ENCODE measurements at places on chromosomes 6 and 20. TPM values are rescaled to one million over a fixed set of nuclear protein-coding genes. Genes with fewer than 3 reads are reported as not detected.

GRCh38 chr20:25007491-25008305 lies 15.1 kb upstream of the APMAP start:
- no peaks in the 10 kb centered on the region for H3K36me3 ChIP-seq
- no peak for DNase-seq
- no peak overlapping the region for H3K4me3 ChIP-seq

ADGB gene
- not detected for total RNA-seq

NPBWR2 gene
- total RNA-seq: not detected

GRCh38 chr6:72524011-72524645 lies 97.7 kb upstream of the KCNQ5 start:
- H3K27me3 ChIP-seq: no peaks in the 10 kb centered on the region
- H3K4me1 ChIP-seq: no peaks in the 10 kb centered on the region
- H3K27ac ChIP-seq: no peak overlapping the region
- H3K36me3 ChIP-seq: no peaks in the 10 kb centered on the region
- no peak overlapping the region for H3K4me3 ChIP-seq

- DNase-seq: no peak
- H3K27ac ChIP-seq: no peak overlapping the region
- no peaks in the 10 kb centered on the region for H3K36me3 ChIP-seq
These were observed 665 bp downstream of the RRAGD start for GRCh38 chr6:89411145-89412070.

DNA sequence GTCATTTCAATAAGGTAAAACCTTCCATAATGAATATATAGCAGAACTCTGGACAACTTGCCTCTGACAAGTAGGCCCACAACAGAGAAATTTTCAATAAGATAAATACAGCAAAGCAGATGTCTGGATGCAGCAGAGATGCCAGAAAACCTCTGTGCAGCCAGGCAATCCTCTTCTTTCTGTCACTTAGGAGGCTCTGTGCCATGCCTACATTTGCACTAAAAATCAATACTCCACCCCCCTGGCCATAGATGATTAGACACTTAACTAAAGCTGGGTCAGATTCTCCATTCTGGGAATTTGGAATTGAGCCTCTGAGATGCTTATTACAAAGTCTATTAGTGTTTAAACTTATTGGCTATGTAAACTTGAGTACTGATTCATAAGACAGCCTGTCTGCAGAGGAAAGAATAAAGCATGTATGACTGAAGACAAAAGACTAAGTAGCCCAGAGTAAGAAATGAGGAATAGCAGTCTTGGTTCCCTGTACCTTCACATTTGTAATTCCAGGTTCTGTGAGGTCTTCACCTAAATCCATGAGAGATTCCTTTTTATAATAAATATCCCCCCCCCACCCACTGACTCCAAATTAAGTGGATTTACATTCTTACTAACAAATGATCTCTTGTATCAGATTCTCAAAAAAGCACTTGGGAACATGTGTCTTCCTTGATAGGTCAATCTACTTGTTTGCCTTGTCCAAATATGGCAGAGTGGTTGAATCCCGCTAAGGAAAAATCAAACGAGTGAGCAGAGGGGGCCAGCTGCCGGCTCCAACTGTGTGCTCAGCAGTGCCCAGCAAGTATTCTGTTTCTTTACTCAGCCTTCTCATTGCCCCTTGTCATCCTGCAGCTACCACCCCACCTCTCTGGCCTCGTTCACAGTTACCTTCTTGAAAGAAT lies 20.4 kb downstream of the MAN1A1 start:
- H3K36me3 ChIP-seq: no peaks in the 10 kb centered on the region
- no peak overlapping the region for H3K4me3 ChIP-seq
- DNase-seq: no peak

GRCh38 chr6:84460491-84460890 lies 233.0 kb upstream of the CEP162 start:
- no peak overlapping the region for H3K4me3 ChIP-seq
- no peaks in the 10 kb centered on the region for H3K36me3 ChIP-seq
- DNase-seq: no peak
- peaks cover 11% of the 10 kb centered on the region for H3K4me1 ChIP-seq
- no peaks in the 10 kb centered on the region for H3K27me3 ChIP-seq

DNA sequence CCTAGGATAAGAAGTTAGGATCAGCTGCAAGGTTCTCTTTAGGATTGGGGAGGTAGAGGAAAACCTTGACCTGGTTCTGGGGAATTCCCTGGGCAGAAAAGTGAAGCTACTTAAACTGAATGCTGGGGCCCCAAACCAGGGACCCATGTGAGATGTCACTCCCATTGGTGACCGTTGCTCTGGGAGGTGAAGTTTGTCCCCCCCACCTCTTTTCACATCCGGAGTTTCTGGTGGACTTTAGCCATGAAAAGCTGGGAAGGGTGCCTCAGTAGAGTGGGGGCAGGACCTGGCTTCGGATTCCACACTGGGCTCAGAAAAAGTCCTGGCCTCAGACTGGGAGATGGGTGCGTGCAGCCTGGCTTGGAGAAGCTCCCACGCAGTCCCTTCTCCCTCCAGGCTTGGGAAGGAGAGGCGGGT lies 13.2 kb downstream of the TJAP1 start:
- no peaks in the 10 kb centered on the region for H3K27me3 ChIP-seq
- no peaks in the 10 kb centered on the region for H3K36me3 ChIP-seq
- H3K27ac ChIP-seq: no peak overlapping the region
- H3K4me3 ChIP-seq: no peak overlapping the region

- DNase-seq: no peak
- H3K27me3 ChIP-seq: no peaks in the 10 kb centered on the region
- H3K36me3 ChIP-seq: no peaks in the 10 kb centered on the region
- H3K27ac ChIP-seq: no peak overlapping the region
- no peaks in the 10 kb centered on the region for H3K4me1 ChIP-seq
- H3K4me3 ChIP-seq: no peak overlapping the region
These were observed 22.5 kb upstream of the NHSL1 start for GRCh38 chr6:138521790-138522189.

CALHM5 gene
- total RNA-seq: not detected

DNA sequence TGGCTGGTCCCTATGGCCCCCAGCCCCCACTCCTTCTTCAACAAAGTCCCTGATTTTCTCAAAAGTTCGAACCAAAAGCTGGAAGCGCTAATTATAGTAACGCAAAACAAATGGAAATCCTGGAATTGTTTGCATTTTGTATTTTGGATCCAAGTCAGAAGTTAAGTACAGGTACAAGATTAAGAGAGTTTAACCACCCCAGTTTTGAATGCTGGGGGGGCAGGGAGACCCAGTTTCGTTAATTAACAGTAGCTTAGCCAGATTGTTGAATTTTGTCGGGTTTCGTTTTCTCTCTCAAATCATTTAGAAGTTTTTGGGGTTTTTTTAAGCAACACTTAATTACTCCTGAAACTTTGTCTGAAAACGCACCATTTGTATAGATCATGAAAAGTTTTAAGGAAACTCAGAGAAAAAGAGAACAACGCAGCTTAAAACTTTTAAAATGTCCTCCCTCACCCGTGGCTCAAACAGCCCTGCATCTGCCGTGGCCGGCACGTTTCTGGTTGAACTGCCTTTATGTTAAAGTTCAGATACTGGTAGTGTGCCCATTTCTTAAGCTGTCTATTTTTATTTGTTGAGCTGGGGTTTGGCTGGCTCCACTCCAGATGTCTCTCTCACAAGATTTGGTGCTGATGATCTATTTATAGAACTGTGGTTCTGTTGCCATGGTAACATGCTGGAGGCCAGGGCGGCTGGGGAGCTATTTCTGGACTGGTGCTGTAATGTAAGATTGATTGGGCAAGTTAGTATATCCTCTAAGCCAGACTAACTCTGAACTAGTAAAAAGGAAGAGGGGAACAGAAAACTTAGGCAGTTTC lies 55.0 kb downstream of the GNAS start:
- peak; percentile 29 for DNase-seq
- no peak overlapping the region for H3K4me3 ChIP-seq
- no peaks in the 10 kb centered on the region for H3K27me3 ChIP-seq

CRISP2 gene
- not detected for total RNA-seq

ARMH2 gene
- total RNA-seq: not detected

- H3K4me1 ChIP-seq: peaks cover 5% of the 10 kb centered on the region
- H3K27ac ChIP-seq: no peak overlapping the region
- DNase-seq: no peak
- H3K27me3 ChIP-seq: no peaks in the 10 kb centered on the region
- no peaks in the 10 kb centered on the region for H3K36me3 ChIP-seq
These were observed 480.7 kb downstream of the RFPL4B start for GRCh38 chr6:112827793-112828192.

GRCh38 chr6:49514571-49515484 lies 15.1 kb downstream of the GLYATL3 start:
- no peaks in the 10 kb centered on the region for H3K27me3 ChIP-seq
- peak overlapping the region; percentile 50 for H3K4me3 ChIP-seq
- H3K27ac ChIP-seq: peak overlapping the region; percentile 81
- no peaks in the 10 kb centered on the region for H3K36me3 ChIP-seq

VSX1 gene
- total RNA-seq: not detected

MUC22 gene
- total RNA-seq: 0.06 TPM

DNA sequence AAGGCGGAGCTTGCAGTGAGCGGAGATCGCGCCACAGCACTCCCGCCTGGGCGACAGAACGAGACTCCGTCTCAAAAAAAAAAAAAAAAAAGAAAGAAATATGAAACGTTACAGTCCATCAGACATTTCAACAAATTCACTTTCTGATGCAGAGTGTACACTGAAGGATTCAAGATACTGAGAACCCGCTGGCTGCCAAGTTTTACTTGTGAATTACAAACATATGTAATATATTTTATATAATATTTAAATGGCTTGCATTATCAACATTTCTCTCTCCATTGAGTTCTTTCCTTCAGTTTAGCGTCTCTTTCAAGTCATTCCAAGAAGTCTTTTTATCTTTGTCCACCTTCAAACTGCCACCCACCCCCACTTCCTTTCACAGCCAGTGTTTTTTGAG lies 240.9 kb upstream of the RNF217 start:
- H3K27ac ChIP-seq: no peak overlapping the region
- H3K4me3 ChIP-seq: no peak overlapping the region
- DNase-seq: no peak
- H3K36me3 ChIP-seq: no peaks in the 10 kb centered on the region
- no peaks in the 10 kb centered on the region for H3K27me3 ChIP-seq

- H3K4me1 ChIP-seq: no peaks in the 10 kb centered on the region
- H3K27ac ChIP-seq: no peak overlapping the region
- H3K4me3 ChIP-seq: no peak overlapping the region
- H3K36me3 ChIP-seq: no peaks in the 10 kb centered on the region
These were observed 167.1 kb upstream of the ATXN1 start for GRCh38 chr6:16928387-16928786.

DNA sequence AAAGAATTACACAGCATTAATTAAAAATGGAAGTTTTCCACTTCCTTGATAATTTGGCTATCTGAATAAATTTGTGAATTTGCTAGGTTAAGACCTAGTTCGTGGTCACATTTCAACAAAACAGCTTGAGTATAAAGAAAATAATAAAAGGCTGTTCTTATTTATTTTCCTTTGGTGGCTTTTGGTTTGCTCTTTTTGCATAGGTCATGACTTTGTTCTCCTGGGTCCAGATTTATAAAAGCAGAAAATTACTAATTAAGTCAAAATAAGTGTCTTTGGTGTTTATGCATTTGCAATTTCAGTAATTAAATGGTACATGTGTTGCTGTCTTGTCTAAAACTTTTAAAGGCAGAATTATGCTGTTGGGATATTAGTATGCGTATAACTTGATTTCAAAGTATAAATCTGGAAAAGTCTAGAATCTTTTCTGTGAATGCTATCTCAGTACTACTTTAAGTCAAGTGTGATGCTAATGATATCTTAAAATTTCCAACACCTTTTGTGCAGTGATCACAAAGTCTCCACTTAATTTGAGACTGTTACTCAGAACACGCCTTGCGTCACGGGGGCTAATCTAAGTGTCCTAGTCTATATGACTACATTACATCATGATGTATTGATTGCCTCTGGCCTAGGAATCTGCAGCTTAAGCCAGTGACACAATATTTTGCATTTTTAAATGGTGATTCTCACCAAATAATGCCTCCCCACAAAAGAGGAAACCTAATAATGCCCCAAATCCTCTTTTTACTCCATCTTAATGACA lies 41.0 kb downstream of the GNAS start:
- peaks cover 32% of the 10 kb centered on the region for H3K36me3 ChIP-seq
- peak overlapping the region; percentile 91 for H3K4me3 ChIP-seq
- peaks cover 25% of the 10 kb centered on the region for H3K4me1 ChIP-seq

DNA sequence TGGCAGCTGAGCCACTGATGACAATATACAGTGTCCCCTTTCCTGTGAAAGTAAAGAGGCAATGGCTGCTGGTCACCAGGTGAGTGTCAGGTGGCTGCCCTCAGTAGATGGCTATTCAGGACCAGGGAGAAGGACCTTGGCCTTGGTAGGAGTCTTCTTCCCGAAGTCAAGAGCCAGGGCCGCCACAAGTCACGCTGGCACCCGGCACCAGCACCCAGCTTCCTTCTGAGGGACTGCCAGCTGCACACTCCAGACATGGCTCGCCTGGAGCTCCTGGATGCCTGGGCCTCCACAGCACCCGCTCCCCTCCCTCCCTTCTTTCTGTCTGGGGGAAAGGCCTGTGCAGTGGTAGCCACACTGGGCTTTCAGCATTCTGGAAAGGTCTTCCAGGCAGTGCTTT lies 126.9 kb downstream of the TMEM242 start:
- no peak overlapping the region for H3K4me3 ChIP-seq
- H3K4me1 ChIP-seq: peaks cover 14% of the 10 kb centered on the region
- H3K36me3 ChIP-seq: no peaks in the 10 kb centered on the region
- H3K27me3 ChIP-seq: no peaks in the 10 kb centered on the region
- no peak for DNase-seq

DNA sequence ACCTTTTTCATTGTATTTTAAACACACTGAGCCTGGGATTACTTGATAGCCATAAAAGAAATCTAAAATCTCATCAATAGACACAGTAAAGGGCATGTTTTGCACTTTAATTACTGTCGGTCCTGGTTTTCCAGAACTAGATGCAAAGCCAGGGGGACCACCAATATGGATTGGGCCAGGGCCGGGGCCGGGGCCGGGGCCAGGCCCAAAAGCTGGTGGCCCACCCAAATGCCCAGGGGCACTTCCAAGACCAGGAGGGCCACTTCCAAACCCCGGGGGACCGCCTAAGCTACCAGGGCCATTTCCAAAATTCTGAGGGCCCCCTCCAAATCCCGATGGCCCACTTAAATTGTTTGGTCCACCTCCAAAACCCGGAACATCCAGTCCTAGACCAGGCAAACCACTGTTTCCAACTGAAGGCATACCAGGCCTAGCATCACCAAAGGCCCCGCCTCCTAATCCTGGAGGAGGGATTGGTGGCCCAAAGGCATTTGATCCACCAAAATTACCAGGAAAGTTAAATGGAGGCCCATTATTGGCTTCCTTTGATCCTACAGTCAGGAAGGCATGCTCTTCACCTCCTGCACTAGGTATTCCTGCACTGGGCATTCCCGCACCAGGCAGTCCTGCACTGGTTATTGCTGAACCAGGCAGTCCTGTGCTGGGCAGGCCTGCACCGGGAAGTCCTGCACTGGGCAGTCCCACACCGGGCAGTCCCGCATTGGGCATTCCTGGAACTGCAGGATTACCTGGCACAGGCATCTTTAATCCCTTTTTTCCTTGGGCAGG lies 11.9 kb downstream of the CPNE1 start:
- no peak overlapping the region for H3K27ac ChIP-seq
- H3K4me1 ChIP-seq: no peaks in the 10 kb centered on the region
- peaks cover 56% of the 10 kb centered on the region for H3K36me3 ChIP-seq
- no peak for DNase-seq
- H3K4me3 ChIP-seq: no peak overlapping the region

Data from PC-3 (cell line).